ENCODE measurements at places on chromosomes 5 and 9. TPM values are rescaled to one million over a fixed set of nuclear protein-coding genes. Genes with fewer than 3 reads are reported as not detected.

DNA sequence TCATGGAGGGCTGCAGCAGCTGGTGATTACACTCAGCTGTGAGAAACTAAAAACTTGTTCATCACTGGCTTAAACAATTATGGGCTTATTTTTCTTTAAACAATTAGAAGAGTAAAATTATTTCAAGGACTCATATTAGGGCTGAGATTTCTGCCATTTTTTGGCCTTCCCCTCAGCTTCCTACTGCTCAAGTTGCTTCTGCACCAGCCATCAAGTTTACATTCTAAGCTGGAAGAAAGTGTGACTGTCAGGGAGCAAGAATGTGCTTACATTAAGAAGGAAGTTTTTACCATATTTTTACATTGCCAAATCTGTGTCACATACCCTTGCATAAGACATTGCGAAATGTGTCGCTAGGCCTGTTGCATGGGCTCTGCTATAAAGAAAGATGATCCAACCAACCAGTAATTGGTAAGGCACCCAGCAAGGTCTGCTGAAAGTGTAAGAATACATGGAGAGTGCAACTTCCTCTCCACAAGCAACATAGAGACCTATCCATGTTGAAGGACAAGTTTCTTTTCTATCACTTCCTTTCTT, 260.3 kb upstream of the CDH10 start:
- no peaks in the 10 kb centered on the region for H3K27me3 ChIP-seq
- H3K4me3 ChIP-seq = no peak overlapping the region
- DNase-seq = no peak
- no peak overlapping the region for H3K27ac ChIP-seq

DNA sequence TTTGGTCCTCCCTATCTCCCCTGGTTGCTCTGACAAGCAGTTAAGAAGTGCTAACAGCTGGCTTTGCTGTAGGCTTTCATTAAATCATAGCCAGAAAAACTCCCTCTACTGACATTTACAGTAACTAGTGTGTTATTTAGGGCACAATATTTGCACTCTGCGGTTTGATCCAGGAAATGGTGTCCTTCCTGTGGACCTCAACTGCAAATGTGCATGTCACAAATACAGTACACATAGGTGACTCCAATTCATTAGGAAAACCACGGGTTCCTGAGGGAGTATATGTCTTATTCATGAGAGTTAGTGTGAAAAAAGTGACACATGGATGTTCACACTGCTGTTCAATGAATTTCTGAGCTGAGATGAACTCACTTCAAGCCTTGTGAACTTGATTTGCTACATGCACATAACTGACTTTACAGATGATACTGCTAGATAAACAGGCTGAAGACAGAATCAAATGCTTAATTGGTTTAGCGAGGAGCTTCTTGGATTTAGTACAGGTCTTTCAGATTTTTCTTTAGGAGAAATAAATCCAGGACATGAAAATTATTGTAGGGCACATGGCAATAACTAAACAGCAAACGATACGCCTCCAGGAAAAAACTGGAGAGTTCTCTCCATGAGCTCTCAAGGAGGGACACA, 281.5 kb downstream of the EFNA5 start:
- no peak overlapping the region for H3K27ac ChIP-seq
- peaks cover 19% of the 10 kb centered on the region for H3K4me1 ChIP-seq
- DNase-seq = peak; percentile 3
- no peaks in the 10 kb centered on the region for H3K27me3 ChIP-seq
- H3K4me3 ChIP-seq = no peak overlapping the region
- H3K36me3 ChIP-seq = no peaks in the 10 kb centered on the region

- H3K36me3 ChIP-seq = no peaks in the 10 kb centered on the region
- no peak overlapping the region for H3K27ac ChIP-seq
- H3K4me3 ChIP-seq = no peak overlapping the region
These were observed 317.0 kb upstream of the IRX4 start for GRCh38 chr5:2199697-2200096.

DNA sequence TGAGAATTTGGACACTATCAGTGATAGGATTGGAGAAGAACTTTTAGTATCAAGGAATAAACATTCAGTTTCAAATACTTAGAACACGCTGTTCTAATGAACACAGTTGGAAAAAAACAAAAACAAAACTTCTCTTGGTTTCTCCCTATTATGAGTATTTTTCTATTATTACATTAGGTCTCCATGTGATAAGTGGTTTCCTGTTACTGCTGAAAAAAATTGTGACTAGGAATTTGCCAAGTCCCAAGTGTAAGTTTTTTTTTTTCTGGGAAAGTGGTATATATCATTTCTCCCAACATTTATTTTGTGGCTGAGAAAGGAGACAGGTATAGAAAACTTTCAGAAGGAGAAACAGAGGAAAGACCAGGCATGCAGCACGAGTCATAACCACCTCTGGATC, 41.1 kb downstream of the PCSK1 start:
- H3K36me3 ChIP-seq = no peaks in the 10 kb centered on the region
- no peak overlapping the region for H3K27ac ChIP-seq
- no peaks in the 10 kb centered on the region for H3K4me1 ChIP-seq
- no peak for DNase-seq
- H3K27me3 ChIP-seq = no peaks in the 10 kb centered on the region
- no peak overlapping the region for H3K4me3 ChIP-seq

GRCh38 chr5:58738336-58738735, 155.5 kb downstream of the RAB3C start:
- no peaks in the 10 kb centered on the region for H3K36me3 ChIP-seq
- DNase-seq = no peak
- no peak overlapping the region for H3K4me3 ChIP-seq
- no peaks in the 10 kb centered on the region for H3K4me1 ChIP-seq

DNA sequence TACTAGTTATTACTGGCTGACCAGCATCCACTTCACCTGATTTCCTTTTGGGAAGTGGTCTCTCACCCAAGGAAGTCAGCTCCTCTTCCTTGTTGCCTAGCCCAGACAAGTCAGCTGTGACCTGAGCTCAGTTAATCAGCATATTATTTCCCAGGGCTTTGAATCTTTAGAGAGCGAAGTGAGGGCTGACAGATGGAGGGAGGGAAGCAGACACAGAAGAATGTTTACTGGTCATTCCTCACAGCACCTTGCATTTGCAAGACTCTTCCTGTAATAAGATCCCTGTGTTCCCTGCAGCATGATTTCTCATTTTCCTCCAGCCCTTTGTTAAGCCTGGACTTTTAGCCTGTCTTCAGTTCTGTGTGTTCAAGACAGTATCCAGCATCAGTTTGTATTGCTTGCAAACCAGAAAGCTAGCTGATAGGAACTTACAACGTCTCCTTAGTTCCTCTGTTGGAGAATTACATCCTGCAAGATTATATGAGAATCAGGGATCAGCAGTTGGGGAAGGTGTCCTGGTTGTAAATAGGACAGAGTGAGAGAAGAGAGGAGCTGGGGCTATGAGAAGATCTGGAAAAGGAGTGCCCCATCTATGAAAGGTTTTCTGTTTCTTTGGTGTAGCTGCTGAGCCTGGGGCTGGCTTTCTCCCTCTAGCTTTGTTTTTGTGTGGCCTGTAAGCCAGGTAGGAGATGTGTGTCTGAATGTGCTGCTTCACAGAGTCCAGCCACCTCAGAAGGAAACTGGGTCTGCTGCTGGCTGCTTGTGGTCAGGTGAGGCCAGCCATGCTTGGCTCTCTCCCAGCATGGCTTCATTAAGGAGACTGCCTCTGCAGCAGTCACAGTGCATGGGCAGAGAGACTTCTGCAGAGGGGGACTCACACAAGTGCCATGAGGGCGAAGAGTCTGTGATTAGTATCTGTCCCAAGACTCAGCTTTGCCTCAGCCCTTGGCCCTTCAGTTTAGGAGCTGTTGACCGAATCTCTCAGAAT, 50.3 kb downstream of the MAN2A1 start:
- H3K4me1 ChIP-seq = peaks cover 5% of the 10 kb centered on the region
- no peak for DNase-seq
- H3K36me3 ChIP-seq = peaks cover 5% of the 10 kb centered on the region
- H3K4me3 ChIP-seq = no peak overlapping the region

Gene PCDHGB3
- 0.58 TPM for total RNA-seq

DNA sequence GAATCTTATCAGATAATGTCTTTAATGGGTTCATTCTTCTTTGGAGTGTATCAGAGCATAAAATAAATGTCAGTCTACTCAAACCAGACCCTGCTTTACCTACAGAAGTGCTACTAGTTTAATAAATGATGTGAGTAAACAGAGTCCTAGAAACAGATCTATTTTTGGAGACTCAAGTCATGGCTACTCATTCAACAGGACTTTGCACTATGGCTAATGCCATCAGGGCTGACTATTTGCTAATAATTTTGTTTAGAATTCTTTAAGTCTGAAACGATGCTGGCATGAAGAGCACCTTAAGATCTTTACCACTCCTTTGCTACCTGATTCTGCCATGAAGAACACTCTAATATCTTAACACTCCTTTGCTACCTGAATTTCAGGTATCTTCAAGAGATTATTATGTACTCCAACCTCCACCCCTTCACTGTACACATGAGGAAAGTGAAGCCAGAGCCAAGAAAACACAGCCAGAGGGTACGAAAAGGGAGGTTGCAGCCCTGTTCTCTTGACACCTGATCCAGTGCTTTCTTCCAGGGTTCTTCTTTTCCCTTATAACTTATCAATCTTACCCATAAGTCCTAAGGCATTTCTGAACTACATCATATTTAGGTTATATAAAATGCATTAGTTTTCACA, 62.4 kb downstream of the ZNF608 start:
- H3K4me3 ChIP-seq = no peak overlapping the region
- no peaks in the 10 kb centered on the region for H3K27me3 ChIP-seq
- H3K36me3 ChIP-seq = no peaks in the 10 kb centered on the region
- H3K27ac ChIP-seq = no peak overlapping the region

GRCh38 chr9:131951905-131952304, 127.8 kb downstream of the MED27 start:
- no peak overlapping the region for H3K27ac ChIP-seq
- H3K4me3 ChIP-seq = no peak overlapping the region
- H3K4me1 ChIP-seq = no peaks in the 10 kb centered on the region
- DNase-seq = no peak

DNA sequence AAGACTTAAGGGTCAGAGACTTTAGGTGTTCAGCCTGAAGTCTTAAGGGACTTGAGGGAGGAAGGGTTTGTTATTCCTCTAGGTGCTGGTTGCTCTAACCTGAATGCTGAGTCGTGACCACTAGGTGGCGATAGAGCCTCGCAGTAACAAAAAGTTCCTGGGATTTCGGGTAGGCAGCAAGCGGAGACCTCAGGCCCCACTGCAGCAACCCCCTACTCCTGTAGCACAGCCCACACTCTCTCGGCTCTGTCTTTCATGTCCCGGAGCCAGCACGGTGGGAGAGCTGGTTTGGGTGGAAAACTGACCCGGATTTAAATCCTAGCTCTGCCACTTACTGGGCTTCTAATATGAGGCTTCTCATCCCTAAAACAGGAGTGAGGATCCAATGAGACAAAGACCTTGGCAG, 100.3 kb upstream of the PANK3 start:
- H3K27me3 ChIP-seq = no peaks in the 10 kb centered on the region
- no peak overlapping the region for H3K4me3 ChIP-seq
- H3K4me1 ChIP-seq = peaks cover 5% of the 10 kb centered on the region
- no peak overlapping the region for H3K27ac ChIP-seq
- peak; percentile 38 for DNase-seq

- peaks cover 96% of the 10 kb centered on the region for H3K36me3 ChIP-seq
- H3K27ac ChIP-seq = no peak overlapping the region
- H3K4me3 ChIP-seq = no peak overlapping the region
- no peak for DNase-seq
- no peaks in the 10 kb centered on the region for H3K27me3 ChIP-seq
These were observed 26.8 kb downstream of the ANP32B start for GRCh38 chr9:98009936-98010335.

GRCh38 chr5:157215514-157216167, 35.0 kb downstream of the ITK start:
- peaks cover 98% of the 10 kb centered on the region for H3K4me1 ChIP-seq
- peaks cover 37% of the 10 kb centered on the region for H3K36me3 ChIP-seq
- H3K4me3 ChIP-seq = peak overlapping the region; percentile 5

GRCh38 chr9:2247340-2247739, 232.2 kb downstream of the SMARCA2 start:
- DNase-seq = no peak
- H3K27ac ChIP-seq = no peak overlapping the region
- no peak overlapping the region for H3K4me3 ChIP-seq

Gene FLT4
- 3.3 TPM for total RNA-seq

DNA sequence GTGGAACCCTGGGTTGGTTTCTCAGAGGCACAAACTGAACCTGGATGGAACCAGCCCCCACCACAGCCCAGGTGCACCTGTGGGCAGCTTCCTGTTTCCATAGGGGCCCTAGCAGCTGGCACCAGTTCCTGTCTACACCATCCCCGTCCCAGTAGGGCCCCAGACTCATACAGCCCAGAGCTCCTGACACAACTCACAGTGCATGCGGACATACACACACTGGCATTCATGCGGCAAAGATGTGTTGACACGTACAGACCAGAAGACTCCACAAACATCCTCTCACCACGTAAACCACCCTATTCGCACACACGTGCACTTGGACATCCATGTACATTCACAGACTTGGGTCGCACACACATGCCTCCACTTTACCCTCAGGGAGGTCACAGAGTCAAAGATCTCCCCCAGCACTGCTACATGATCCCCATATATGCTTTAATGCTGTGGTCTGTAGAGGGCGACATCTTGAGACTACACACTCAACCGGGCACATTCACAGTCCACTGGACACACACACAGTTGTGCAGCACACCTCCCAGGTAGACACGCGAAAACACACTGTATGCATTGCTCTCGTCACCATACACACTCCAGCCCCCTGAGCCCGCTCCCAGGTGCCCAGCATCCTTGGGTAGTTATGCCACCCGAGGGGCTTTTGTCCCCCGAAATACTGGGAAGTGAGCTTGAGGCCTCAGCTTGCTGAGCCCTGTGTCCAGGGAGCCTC, 22.4 kb downstream of the CXXC5 start:
- H3K4me3 ChIP-seq = peak overlapping the region; percentile 46
- DNase-seq = no peak

DNA sequence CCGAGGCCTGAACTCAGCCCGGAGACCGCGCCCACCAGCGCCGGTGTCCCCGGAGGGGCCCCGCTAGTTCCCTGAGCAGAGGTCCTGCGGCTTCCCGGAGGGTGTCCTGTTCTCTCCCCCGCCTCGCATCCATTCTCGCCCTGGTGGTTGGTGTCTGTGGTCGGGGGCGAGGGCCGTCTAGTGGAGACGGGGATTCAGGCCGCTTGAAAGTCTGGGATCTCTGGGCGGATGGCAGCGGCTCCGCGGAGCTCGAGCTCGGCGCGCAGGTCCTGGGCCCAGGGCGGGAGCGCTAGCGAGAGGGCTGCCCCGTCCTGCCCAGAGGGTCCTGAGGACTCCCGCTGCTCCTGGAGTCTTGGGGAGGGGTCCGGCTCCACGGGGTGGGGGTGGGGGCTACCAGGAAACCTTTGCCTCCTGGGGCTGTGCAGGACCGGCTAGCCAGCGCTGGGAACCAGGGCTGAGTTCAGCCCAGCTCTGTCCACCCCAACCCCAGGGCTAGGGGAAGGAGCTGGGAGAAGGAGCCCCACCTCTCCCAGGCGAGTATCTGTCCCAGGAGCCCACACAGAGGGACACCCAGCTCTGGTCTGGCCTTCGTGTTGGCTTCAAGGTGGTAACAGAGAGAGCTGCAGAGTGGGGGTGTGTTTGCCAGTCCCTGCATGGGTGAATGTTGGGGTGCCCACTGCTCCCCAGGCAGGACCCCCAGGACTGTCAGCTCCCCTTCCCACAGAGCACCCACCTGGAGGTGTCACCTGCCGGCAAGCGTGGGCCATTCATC, 4.0 kb downstream of the TOR4A start:
- no peak overlapping the region for H3K4me3 ChIP-seq
- H3K27ac ChIP-seq = no peak overlapping the region
- no peak for DNase-seq
- no peaks in the 10 kb centered on the region for H3K36me3 ChIP-seq
